ENCODE measurements at places on chromosomes 6 and 20.
A peak's percentile ranks its signal among the peaks of the same experiment; 100 is the strongest.

GRCh38 chr6:137904822-137905617 lies 38.0 kb downstream of the TNFAIP3 start:
- DNase-seq: peak; percentile 72

GRCh38 chr6:38179300-38179699 lies 359.8 kb downstream of the ZFAND3 start:
- no peak for DNase-seq

- no peak for DNase-seq
Measured at GRCh38 chr6:135269481-135269891, 88.4 kb downstream of the MYB start.

- DNase-seq: no peak
Measured at GRCh38 chr6:17650656-17651309, 50.7 kb downstream of the FAM8A1 start.

DNA sequence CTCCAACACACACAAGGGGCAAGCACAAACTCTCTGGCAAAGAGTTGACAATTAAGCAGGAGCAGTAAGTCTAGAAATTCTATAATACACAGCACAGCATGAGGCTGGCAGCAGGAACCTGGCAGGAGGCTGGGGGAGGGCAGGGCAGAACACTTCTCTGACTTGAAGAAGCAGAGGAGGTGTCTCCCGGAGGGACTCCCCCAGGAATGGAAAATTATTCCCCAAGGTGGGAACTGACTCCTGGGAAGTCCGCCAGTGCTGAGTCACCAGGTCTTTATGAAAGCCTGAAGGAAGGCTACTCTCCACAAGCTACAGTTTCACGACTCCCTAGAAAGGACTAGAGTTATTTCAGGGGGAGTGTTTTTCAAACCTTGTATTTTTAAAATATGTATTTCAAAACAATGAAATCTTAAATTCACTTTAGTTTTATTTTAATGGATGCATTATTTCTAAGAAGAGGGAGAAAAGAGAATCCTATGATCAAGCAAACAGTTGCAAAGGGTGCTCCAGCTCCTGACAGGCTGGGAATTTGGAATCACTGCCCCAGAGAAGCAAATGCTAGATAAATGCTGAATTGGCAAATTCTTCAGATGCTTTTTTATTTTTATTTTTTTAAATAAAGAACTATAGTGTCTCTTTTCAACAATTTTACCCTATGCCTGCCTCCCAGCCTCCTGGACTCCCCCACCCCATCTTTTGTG lies 192.8 kb downstream of the LY86 start:
- peak; percentile 88 for DNase-seq

- no peak for DNase-seq
Measured at GRCh38 chr20:23649242-23649641, 11.5 kb upstream of the CST3 start.

GRCh38 chr6:71387179-71387578 lies 98.6 kb downstream of the OGFRL1 start:
- no peak for DNase-seq

GRCh38 chr20:2379511-2380229 lies 1.0 kb upstream of the TGM6 start:
- DNase-seq: no peak

GRCh38 chr6:97085772-97086171 lies 161.2 kb downstream of the KLHL32 start:
- DNase-seq: peak; percentile 92

DNA sequence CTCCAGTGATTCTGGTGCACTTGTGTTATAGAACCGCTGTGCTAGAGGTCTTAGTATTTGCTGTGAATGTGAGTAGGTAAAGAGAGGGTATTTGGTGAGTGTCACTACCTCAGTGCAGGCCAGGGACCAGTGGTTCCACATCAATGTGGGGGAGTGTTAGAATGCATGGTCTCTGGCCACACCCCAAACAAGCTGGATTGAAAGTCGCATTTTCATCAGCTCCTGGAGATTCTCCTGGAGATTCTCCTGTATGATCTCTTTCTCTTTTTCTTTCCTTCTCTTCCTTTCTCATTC lies 26.8 kb upstream of the BCAS1 start:
- no peak for DNase-seq

DNA sequence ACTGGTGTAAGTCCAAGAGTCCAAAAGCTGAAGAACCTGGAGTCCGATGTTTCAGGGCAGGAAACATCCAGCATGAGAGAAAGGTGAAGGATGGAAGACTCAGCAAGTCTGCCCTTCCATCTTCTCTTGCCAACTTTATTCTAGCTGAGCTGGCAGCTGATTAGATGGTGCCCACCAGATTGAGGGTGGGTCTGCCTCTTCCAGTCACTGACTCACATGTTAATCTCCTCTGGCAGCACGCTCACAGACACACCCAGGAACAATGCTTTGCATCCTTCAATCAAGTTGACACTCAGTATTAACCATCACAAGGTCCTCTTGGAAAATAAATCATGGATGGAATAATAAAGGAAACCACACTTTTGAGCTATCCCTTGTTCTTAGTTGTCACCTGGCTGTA lies 121.2 kb downstream of the MAP3K7 start:
- DNase-seq: no peak

- DNase-seq: peak; percentile 95
Measured at GRCh38 chr20:47568019-47568418, 66.3 kb downstream of the NCOA3 start.

DNA sequence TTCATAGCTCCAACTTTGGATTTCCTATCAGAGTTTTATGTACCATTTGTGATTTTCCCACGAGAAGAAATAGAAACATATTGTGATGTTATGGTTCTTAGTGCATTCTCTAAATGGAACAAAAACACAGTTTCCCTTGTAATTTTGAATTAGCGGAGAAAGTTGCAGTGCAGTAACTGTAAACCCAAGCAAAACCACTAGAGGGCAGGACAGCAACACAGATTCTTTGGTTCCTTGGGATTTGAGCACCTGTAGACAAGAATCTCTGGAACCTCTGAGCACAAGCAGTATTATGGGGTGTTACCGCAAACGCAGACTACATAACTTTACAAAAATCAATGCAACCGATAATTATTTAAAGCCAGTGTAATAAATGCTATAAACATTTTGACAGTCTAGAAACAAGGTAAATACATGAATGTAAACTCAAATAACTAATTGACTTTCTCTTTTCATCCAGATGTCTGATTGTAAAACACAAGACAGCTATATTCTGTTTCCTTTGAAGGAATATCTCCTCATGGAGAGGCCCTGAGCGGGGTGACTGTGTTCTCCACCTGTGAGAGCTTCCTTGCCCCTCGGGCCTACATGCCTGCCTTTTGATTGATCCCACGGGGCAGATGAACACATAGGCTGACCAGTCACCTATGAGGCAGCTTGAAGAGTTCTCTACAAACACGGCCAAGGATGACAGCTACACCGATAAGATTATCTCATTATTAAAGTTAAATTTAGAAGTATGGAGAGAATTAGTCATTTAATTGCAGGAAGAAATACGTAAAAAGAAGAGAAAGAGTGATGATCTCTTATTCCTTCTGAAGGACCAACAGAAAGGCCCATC lies 67.5 kb upstream of the COL21A1 start:
- peak; percentile 35 for DNase-seq
